ENCODE measurements at places on chromosomes 6 and 20.

- DNase-seq, result no peak
Measured at GRCh38 chr6:43421831-43422230, 5.5 kb upstream of the ABCC10 start.

GRCh38 chr20:62628691-62629090 lies 13.6 kb upstream of the SLCO4A1 start:
- no peak for DNase-seq

DNA sequence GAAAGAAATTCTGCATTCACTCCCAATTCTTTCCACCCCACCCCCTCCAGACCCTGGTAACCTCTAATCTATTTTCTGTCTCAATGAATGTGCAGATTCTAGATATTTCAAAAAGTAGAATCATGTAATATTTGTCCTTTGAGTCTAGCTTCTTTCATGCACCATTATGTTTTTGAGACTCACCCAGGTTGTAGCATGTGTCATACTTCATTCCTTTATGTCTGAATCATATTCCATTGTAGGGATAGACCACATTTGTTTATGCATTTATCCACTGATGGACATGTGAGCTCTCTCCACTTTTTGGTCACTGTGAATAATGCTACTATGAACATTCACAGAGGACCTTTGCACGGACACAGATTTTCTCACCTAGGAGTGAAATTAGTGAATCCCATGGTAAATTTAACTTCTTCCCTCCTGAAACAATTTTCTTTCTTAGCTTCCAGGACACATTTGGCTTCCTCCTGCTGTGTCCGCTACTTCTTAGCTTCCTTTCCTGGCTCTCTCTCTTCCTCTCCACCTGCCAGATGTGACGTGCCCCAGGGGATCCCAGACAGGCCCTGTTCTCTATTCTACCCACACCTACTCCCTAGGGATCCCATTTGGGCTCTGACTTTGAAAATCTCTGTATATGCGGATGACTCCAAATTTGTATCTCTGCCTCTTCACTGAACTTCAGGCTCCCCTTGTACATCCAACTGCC lies 24.1 kb upstream of the ARFGEF2 start:
- DNase-seq, result no peak

GRCh38 chr6:4760773-4761172 lies 15.4 kb upstream of the CDYL start:
- DNase-seq, result no peak

DNA sequence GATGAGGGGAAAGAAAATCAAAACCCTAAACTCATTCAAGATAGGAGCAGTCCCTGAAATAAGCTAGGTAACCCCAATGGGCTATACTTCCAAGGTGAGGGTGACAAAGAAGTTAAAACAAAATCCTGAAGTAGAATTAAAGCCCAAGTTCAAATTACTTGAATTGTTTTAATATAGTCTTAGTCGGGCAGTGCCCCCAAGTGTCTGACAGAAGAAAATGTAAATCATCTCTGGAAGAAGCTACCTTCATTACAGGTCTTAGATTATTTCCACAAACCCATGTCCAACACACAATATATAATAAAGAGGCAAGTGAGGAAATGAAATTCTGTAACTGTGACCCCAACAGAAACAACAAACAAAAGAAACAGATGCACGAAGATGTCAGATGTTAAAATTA lies 36.8 kb upstream of the L3MBTL3 start:
- DNase-seq, result no peak

GRCh38 chr20:48403167-48403761 lies 424.5 kb downstream of the PREX1 start:
- no peak for DNase-seq

DNA sequence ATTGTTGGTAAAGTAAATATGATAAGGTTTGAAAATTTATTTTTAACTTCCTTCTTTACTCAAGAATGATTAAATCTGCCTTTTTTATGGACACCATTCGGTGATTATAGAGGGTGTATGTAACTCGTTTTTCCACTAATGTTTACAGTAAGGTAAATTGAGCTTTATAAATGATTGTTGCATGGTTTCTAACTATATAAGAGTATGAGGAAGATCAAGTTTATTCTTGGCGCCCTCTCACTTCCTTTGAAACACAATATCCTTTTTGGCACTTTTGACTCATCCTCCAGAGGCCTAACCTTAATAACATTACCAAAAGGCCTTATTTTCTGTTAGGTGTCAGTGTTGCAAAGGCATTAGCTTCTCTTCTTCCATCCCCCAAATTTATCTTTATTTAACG lies 41.8 kb upstream of the MTRF1L start:
- DNase-seq, result no peak

- peak; percentile 82 for DNase-seq
Measured at GRCh38 chr6:42661540-42662153, 60.8 kb downstream of the PRPH2 start.

GRCh38 chr6:167567142-167568033 lies 242.5 kb downstream of the TTLL2 start:
- no peak for DNase-seq

- no peak for DNase-seq
Measured at GRCh38 chr6:21441386-21441785, 152.2 kb upstream of the SOX4 start.

DNA sequence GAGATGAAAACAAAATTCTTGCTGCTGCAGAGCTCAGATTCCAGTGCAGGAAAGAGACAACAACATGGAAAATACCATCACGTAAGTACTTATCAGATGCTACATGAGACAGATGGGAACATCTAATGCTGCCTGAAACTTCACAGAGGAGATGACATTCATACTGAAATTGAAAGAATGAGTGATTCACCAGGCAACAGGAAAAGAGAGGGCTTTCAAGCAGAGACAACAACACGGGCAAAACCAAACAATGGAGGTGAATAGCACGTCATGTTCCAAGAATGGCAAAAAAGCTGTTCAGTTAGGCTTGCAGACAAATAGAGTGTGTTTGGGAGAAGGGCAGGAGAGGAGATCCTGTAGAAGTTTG lies 39.3 kb downstream of the GTF2H5 start:
- DNase-seq, result no peak
